Activated CD4-positive, alpha-beta memory T cell treated with anti-CD3 and anti-CD28 coated beads, Interleukin-2, amount 10 ng/mL, durations not matched to agents 7 days and 5 days (primary cell): ENCODE measurements at places on chromosomes 13 and 19.

DNA sequence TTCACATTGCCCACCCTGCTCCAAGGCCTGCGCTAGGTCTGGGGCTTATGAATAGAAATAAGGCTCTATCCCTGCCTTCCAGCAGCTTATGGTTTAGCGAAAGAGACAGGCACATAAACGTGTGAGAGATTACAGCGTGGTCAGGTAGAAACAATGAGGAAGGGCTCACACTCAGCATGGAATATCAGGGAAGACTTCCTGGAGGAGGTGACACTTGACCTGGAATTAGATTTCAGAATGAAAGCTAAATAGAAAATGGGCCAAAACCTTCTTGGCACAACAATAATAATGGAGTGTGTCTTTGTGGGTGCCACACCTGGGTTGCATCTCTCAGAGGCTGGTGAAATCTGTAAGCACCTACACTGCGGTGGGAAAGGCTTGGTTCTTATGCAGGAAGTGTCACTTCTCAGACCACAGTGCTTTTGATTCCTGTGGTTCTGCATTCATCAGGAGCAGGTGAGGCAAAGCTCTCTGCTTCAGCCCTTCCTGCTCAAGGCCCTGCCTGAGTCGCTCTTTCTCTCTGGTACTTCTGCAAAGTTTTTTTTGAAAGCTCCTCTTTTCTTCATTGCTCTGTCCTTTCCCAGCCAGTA, 430.3 kb downstream of the ZNF536 start:
- DNase-seq, result no peak

DNA sequence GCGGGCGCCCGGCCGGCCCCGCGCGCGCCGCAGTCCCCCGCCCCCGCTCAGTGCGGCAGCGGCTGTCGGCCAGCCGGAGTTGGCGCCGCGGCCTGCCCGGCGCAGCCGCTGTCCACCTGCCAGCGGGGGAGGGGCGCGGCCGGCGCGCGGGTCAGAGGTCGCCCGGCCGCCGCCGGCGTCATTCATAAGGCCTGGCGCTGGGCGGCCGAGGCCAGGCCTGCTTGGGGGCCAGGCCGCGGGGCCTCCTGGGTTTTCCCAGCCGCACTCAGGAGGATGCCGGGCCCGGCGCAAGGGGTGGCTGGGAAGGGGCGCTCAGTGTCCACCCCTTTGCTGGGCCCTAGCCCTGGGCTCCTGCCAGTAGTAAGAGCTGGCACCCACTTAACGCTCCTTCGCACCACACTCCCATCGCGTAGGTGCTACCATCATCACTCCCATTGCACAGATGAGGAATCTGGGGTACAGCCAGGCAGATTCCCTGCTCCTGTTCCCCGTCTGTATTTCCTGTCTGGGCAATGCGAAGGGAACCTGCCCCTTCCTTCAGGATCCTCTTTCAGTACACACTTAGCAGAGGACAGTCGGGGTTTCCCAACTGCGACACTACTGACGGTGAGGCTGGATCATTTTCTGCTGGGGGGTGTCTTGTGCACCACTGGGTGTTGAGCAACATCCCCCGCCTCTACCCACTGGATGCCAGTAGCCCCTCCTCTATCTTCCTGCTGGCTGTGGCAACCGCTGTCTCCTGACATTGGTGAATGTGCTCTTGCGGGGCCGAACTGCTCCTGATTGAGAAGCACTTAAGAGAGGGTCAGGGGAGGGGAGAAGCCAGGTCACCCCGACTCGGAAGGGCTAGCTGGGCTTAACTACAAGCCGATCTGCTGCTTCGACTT, 846 bp upstream of the PRKACA start:
- peak; percentile 27 for DNase-seq

DNA sequence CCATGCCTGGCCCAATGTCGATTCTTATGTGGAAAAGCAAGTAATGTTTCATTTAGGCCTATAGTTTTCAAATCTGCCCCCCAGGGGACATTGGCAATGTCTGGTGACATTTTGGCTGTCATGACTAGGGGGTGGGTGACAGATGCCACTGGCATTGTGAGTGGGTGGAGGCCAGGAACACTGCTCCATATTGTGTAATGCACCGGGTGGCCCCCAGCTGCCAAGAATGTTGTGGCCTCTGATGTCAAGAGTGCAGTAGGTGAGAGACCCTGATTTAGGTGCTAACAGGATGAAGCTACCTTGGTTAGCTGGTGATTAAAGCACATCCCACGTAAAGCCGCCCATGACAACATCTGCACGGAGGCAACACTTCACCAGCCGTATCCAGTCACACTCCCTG, 10.8 kb downstream of the C19orf44 start:
- no peak for DNase-seq

- no peak for DNase-seq
These were observed 256.9 kb downstream of the ZNF536 start for GRCh38 chr19:30629086-30629485.

DNA sequence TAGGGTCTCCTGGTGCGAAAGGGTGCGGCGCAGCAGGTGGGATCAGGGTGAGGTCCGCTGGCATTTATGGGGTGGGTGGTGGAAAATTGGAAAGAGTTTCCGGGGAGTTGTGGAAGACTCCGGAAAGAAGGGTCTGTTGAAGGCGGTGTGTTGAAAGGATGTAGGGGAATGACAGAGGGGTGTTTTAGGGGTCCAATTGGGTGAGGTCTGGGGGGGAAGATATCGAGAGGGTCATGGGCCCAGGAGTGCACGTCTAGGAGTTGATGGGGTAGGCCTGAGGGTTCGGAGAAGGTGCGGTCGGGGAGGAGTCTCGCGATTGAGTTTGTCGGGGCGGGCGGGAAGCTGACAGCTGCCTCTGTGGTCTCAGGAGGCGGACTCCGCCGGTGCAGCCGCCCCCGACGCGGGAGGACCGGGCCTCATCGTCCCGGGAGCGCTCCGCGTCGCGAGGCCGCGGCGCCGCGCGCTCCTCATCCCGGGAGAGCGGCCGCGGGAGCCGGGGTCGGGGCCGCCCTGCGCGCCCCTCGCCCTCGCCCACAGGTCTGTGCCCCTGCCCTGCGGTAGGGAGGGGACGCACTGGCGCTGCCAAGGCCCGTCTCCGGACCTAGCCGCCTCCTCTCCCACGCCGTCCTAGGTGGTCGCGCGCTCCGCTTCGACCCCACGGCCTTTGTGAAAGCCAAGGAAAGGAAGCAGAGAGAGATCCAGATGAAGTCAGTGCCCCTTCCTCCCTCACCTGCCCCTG, 7.0 kb downstream of the PGLYRP1 start:
- peak; percentile 59 for DNase-seq

GRCh38 chr13:93279982-93280381, 53.4 kb downstream of the GPC6 start:
- no peak for DNase-seq

GRCh38 chr13:31009166-31009565, 76.7 kb downstream of the TEX26 start:
- DNase-seq, result no peak

GRCh38 chr19:56066152-56067023, 54.7 kb downstream of the ZNF787 start:
- DNase-seq, result peak; percentile 61

- DNase-seq, result no peak
These were observed 777.0 kb upstream of the SLITRK1 start for GRCh38 chr13:84659359-84659661.

- DNase-seq, result no peak
These were observed 15.3 kb upstream of the ZNF486 start for GRCh38 chr19:20151617-20152145.

DNA sequence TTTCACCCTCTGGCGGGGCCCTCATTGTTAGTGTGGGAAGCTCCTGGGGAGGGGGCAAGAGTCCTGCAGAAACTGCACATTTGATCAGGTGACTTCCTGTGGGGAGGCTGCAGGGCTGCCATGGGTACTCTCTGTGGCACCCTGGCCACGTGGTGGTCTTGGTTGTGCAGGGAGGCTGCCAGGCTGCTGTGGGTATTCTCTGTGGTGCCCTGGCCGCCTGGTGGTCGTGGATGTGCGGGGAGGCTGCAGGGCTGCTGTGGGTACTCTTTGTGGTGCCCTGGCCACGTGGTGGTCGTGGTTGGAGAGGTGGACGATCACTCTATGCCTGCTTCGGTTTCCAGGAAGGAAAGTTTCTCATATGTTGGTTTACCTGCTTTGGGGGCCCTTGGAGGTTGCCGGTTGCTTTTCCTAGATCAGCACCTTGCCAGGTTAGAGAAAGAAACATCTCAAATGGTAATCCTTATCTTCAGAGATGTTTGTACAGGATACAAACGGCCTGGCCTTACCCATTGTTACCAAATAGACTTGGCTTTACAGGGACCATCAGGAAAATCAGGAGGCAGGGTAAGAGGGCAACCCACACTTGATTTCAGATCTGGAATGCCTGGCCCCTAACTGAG, 22.9 kb downstream of the TEX29 start:
- DNase-seq, result no peak

GRCh38 chr13:63910511-63910910, 2494.9 kb upstream of the PCDH20 start:
- DNase-seq, result no peak

DNA sequence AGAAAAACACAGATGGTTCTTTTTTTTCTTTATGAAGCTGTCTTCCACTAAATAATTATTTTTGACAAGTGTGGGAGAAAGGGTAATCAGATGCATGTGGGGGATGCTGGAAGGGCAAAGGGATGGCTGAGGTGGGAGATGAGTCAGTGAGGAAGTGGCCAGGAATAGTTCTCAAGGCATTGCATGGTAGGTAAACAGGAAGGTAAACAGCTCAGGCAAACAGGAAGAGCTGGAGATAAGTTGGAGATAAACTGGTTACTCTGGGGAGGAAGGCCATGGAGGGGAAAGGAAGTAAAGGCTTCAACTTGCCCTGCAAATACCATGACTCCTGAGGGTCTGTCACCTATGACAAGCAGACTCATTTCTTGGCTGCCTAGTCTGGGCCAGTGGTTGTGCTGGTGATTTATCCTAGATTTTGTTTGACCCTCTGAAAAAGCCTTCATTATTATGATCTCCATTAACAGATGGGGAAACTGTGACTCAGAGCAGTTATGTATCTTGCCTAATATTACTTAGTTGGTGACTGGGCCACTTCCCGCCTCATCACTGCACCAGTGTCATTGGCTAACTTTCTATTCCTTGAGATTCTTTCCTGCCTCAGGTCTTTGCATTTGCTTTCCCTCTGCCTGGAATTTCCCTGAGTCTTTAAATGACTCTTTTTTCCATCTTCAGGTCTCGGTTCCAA, 17.1 kb downstream of the ACTL9 start:
- DNase-seq, result no peak

- DNase-seq, result no peak
These were observed 463.5 kb downstream of the GPC6 start for GRCh38 chr13:93690139-93690538.

- DNase-seq, result no peak
These were observed 24.6 kb downstream of the CAB39L start for GRCh38 chr13:49419276-49419675.

GRCh38 chr19:53878776-53879139, 3.2 kb upstream of the PRKCG start:
- DNase-seq, result no peak

- no peak for DNase-seq
These were observed 15.9 kb downstream of the CBY2 start for GRCh38 chr13:45718063-45718462.

DNA sequence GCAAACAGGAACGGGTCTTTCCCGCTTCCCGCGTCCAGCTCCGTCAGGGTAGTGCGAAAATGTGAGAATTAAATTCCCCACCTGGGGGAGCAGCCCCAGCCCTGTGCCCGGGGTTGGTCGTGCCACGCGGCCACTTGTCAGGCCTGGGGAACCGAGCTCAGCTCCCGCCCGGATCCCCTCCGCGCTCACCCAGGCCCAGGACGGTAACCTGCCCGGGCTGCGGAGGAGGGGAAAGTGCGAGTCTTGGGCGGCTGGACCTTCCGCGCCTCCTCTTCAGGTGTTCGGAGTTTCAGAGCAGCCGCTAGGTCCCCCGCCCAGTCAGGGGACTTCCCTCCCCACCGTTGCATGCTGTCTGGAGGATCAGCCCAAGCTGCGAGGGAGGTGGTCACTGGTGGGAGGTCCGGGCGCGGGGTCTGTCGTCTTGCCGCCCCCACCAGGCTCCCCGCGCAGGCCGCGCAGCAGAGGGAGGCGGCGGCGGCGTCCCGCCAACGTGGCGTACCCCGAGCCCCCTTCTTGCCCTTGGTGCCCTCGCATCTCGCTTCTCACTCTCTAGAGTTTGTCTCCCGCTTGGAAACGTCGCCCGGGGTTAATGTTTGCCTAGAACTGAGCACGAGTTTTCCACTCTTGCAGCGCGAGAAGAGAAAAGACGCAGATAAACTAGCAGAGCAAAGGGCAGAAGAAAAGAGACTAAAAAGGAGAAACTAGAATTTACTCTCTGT, 8.1 kb downstream of the URAD start:
- no peak for DNase-seq

DNA sequence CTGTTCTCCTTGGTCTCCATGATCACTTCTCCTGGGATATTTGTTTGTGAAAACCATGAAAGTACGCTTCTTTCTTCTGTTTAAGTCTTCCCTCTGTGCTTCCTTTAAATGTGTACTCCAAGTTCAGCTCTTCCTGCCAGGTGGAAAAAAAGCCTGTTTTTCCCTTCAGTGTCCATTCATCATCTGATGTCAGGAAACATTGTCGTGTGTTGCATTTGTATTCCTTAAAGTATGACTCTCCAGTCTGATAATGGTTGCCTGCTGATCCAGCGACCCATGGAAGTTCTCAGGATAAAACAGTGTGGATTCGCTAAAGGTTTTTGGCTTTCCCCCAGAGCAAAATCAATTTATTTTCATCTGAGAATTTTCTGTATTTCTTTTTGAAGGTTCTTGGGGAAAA, 22.3 kb downstream of the SACS start:
- DNase-seq, result no peak

- DNase-seq, result no peak
These were observed 8.5 kb downstream of the TMTC4 start for GRCh38 chr13:100666124-100666523.

- no peak for DNase-seq
These were observed 32.7 kb downstream of the CLEC17A start for GRCh38 chr19:14615623-14616022.

DNA sequence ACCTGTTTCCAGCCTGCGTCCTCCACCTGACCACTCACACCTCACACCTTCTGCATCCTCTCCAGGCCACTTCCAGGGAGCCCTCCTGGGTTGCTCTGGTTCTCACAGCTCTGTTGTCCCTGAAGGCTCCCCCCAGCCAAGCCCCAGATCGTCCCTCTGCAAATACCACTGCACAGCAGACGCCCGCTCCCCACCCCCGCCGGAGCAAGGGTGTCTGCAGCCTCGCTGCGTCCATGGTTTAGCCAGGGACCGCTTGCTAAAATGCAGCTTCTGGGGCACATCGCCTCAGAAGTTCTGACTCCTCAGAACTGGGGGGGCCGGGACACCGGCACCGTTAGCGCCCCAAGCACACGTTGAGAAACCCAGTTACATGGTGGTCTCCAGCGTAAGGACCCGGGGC, 983 bp downstream of the LINGO3 start:
- no peak for DNase-seq

- no peak for DNase-seq
These were observed 143.3 kb upstream of the MYO16 start for GRCh38 chr13:108486096-108486495.

GRCh38 chr13:99828123-99828522, 143.4 kb downstream of the ZIC5 start:
- no peak for DNase-seq

- no peak for DNase-seq
These were observed 11.3 kb upstream of the MKNK2 start for GRCh38 chr19:2062389-2062729.
